ENCODE measurements at places on chromosomes 1 and 21.

DNA sequence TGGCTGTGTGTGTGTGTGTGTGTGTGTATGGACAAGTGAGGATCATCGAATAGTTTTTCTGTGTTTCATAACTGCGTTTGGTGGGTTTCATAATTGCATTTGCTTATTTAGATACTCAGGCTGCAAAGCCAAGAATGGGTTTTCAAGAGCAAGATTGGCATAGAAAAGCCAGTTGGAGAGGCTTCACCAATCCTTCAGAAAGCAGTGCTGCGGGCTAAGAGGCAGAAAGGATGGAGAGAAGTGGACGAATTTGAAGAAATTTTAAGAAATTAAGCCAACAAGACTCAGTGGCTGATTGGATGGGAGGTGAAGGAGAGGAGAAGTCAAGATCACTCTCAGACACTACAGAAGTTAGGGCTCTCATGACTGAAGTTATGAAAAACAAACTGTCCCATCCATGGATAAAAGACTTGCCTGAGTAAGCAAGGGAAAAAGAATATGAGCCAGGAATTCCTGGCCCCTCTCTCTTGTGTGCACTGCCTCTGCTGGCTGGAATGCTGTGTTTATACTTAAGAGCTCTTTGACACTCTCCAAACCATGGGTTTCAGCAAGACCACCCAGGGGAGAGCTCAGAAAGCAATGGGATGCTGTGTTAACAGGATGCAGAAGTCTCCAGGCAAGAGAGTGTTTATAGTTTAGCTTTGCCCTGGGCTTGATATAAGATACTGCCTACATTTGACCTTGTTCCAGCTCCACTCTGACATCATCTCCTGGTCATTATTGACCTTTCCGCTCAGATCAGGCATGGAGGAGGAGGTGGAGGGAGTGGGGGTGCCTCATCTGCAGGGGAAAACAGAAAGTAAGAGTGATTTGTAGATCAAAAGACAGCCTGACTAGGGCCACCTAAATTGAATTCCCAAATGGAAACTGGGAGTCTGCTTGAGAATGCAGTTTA, 232.0 kb upstream of the PLXNA2 start:
- DNase-seq: no peak

DNA sequence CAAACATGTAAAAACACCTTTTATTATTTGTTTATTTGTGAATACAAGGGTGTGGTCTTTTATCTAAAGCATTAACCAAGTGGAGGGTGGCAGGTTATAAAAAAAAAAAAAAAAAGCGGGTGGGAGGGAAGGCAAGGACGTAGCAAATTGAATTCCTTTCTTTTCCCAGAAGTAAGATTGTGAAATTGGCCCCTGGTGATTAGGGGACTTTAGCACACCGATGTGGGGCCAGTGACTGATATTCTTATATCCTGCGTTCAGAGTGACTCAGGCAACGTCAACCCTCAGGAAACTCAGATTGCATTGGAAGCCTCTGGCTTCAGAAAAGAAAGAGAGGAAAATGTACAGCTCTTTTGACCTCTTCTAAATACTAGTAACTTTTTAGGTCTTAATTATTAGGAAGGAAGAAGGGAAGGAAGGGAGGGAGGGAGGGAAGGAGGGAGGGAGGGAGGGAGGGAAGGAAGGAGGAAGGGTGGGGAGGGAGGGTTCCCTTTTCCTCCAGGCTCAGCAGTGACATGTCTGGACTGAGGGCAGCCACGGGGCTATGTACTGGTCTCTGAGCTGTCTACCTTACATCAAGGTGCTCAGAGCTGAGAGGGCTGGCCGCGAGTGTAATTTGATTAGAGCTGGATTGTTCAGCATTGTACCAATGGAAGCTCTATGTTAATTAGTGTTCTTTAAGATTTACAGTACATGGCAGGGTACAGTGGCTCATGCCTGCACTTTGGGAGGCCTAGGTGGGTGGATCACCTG, 30.2 kb downstream of the EVA1C start:
- peak; percentile 24 for DNase-seq

DNA sequence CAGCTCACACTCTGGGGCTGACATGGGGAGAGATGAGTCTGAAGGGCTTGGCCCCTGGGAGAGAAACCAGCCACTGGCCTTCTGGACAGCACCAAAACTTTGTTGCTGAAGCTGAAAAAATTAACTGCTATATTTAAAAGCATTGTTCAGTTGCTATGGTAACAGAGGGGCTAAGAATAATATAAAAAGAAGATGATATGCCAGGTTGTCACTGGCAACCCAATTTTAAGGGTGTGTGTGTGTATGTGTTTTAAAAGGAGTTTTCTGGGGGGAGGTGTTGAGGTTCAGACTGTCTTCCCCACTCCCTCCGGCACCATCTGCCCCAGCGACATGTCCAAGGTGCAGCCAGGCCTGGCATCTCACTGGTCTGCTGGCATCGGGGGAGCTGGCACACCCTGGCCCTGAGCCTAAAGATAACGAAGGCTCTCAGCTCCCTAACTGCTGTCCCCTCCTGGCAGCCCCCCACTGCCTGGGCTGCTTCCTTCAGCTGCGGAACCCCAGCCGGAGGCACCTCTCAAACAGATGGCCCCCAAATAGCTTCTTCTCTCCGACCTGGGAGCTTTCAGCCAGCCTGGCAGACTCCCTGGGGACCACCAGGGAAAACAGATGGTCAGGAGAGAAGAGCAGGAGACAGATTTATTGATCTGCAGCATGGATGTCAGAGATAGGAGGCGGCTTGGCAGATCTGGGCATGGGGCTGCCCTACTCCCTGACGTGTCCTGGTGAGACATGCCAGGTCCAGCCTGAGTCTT, 203.9 kb downstream of the HIVEP3 start:
- DNase-seq: no peak

GRCh38 chr1:64041371-64042131, 161.9 kb upstream of the UBE2U start:
- no peak for DNase-seq

GRCh38 chr1:145889722-145890121, 4.1 kb upstream of the ANKRD35 start:
- no peak for DNase-seq

DNA sequence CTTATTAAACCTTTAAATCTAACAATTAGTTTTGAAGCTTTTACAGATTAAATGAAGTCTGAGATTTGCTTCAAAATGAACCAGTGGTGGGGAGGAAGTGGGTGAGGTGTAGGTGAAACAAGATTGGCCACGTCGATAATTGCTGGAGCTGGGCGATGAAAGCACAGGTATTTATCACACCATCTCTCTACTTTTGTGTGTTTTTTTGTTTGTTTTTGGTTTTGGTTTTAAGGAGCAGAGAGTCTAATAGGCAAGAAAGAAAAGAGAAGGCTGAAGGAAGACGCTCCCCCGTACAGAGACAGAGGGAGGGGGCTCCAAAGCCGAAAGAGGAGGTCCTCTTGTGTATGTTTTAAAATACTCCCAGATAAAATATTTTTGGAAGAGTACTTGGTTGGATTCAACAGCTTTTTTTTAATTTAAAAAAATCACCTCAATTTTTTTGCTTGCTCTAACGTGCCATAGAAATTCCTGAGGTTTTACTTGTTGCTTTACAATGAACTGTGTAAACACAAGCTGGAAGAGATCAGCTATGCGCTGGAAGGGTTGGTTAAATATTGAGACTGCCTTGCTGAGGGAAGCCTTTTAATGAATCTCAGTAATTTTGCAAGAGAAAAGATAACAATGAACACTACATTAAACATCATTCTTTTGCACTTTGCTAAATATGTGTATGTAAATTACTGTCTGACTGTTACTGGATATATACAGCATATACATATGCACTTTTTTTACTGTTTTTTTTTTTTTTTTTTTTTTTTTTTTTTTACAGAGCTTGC, 6.7 kb upstream of the LGALS8 start:
- no peak for DNase-seq

GRCh38 chr1:218890451-218890850, 283.2 kb upstream of the LYPLAL1 start:
- DNase-seq: no peak

GRCh38 chr1:72288886-72289285, 6.5 kb upstream of the NEGR1 start:
- DNase-seq: no peak

DNA sequence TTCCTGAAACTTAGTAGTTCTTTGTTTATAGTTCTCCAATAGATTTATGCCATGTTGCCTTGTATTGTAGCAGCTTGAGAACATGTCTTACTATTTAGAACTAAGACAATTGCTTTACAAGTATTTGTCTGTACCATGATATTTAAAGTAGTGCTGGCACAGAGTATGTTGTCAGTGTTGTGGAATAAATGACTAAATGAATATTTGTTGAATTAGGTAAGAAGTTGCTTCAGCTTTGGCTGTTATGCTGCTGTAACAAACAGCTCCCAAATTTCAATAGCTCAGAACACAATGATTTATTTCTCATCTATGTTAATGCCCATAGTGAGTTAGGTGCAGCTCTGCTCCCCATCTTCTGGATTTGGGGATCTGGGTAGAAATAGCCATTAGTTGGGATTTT, 90.2 kb upstream of the VCAM1 start:
- DNase-seq: no peak

Measured in pulmonary artery endothelial cell (primary cell).